Motor neuron (in vitro differentiated cells): ENCODE measurements at places on chromosomes 11 and 22. TPM values are rescaled to one million over a fixed set of nuclear protein-coding genes. Genes with fewer than 3 reads are reported as not detected.
A peak's percentile ranks its signal among the peaks of the same experiment; 100 is the strongest.

DNA sequence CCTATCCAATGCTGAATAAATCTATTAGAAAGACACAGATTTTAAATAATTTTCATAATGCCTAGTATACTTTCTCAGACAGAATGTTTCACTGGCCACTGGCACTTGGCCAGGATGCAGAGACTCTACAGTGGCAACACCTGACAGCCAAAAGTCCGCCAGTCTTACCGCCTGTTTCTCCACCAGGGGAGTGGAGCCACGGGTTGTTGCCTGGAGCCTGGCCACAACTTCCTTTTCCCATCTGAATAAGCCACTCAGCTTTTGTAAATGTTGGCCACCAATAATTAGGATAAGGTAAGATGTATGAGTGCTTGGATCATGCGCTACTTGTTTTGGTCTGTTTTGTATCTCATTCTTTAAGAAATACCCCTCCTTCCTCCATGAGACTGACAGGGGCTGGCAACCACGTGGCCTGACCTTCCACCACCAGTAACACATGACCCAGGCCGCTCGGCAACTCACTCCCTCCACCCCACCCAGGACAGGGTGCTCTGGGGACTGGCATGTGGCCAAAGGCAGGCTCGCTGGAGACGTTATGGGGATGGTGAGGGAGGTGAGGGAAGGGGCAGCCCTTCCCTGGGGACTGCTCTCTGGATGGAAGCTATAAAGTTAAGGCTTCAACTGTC, 93.0 kb upstream of the BID start:
- peak; percentile 41 for ATAC-seq

OR52I2 gene
- 0.16 and 0.18 TPM in 2 replicates for total RNA-seq

GRCh38 chr11:46410021-46410420, 18.4 kb upstream of the CHRM4 start:
- ATAC-seq, result peak; percentile 60

DNA sequence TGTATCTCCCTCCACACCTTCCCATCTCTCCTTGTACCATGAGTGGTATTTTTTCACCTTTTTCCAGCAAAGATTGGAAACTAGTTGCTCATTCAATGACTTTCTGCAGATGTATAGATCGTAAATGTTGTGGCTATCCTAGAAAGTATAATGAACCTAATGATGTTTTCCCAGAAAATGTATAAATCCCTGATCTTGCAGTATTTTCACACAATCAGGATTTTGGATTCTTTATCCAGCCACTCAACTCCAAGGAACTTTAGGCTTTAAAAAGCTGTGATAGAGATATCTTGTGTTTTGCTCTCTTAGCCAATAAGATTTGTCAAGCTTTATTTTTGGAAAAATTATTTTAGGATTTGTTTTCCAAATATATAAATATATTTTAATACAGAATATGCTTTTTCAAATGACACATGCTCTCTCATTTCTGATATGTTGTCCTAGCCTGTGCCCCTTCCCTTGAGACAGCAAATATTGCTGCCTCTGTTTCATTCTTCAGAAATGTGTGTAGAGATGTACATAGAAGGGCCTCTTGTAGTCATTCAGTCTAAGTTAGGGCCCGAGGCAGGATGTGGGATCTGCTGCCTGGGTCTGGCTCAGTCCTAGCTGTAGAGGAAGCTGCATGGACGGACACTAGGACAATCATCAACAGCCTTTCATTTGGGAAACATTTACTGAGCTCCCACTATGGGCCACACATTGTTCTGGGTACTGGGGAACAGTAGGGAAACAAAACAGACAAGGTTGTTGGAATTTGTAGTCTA, 62.4 kb downstream of the NAV2 start:
- no peak for ATAC-seq

DNA sequence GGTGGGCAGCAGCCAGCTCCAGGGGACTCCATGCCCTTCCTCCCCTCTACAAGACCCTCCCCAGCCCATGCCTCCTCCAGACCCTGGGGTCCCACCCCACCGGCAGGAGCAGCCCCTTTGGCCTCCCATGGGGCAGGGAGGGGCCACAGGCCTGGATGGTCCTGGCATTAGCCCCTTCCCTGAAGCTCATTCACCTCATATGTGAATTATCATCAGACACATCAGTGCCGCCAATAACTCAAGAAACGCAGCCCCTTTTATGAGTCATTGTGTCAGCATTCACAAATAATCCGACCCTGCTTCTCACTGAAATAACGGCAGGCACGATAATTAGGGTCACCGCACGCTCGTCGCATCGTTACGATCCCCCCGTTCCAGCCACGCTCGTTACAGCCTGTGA, 124.2 kb downstream of the BRD1 start:
- no peak for ATAC-seq
